ENCODE measurements at places on chromosomes 5 and 9.

GRCh38 chr5:68367287-68367686 lies 151.7 kb downstream of the PIK3R1 start:
- DNase-seq: no peak

DNA sequence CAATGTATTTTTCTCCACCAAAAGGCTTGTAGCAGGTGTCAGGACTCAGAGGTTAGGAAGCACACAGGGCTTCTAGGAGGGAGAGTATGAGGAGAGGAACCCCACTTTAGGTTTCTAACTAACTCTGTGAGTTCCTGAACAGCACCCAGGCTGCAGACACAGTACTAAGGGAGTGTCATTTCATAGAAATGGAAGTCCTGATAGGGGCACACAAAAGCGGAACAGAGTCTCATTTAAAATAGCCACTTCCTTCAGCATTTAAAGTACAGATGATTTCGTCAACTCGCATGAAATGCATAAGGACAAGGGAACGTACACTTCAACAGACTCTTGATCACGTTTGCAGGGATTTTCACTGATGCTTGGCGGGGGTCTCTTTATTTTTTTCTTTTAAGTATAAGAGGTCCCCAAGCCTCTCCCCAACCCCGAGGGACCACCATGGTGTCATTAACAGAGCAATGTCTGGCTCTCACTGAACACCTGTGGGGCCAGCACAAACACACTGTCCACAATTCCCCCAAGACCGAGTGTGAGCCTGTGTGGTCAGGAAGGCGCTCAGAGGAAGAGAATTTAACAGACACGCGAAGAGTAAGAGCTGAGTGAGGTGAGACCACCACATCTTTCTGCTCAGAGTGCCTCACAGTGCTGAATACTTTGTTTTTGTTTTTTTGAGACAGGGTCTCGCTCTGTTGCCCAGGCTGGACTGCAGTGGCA lies 82.3 kb downstream of the SECISBP2 start:
- no peak for DNase-seq

DNA sequence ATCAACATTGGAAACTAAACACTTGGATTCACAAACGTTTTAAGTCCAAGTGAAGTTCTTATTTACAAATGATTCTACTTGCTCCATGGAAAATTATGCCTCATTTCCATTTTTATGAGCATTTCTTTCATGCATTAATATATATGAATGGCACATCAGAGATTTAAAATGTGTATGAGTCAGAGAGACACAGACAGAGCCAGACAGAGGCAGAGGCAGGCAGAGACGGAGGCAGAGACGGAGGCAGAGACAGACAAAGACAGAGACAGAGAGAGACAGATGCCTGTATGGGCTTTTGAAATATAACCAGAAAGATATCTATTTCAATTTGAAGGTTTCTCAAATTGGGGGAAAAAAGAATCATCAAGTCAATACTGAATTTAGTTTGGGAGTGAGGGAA lies 649.0 kb downstream of the PTPRD start:
- peak; percentile 39 for DNase-seq

- DNase-seq: no peak
These were observed 77.0 kb upstream of the TBC1D2 start for GRCh38 chr9:98332405-98332831.

DNA sequence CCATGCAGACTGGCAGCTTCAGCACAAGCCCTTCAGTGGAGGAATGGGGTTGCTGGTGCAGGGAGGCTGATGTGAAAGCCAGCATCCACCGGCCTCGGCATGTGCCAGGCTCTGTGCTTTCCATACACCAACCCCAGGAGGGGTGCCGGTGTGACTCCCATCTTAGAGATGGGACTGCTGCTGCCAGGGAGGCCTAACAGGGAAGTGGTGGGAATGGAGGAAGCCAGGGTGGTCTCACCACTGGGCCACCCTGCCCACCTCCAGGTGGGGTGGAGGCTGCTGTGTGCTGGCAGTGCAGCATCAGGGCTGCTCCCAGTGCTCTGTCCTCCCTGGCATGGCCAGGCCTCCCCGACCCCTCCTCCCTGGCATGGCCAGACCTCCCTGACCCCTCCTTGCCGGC lies 32.8 kb upstream of the PITX1 start:
- DNase-seq: no peak

DNA sequence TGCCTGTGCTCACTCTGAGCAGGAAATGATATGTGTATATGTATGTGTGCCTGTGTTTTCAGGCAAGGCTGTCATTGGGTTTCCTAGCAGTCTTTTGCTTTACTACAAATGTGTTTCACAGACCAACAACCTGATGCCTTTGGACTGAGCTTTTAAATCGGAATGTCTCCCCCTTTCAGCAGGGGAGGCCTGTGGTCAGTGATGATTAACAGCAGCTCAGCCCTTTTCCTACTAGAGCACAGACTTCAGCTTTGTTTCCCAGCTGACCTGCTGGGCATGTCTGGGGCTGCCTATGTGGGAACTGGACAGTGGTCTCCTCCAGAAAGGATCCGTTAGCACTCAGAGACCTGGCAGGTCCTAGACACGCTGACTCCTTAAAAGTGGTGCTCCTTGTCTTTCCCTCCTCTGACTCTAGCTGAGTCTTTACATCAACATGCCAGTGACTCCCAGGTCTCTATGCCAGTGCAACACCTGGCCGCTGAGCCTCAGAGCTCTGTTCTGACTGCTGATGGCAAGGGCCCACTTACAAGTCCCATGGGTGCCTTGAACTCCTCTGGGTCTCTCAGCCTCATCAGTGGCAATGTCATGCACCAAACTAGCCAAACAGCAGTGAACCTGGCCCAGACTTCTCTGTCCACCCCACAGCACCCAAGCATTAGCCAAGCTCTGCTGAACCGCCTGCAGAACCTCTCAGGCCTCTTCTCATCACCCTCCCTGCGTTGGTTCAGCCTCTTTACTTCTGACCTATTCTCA lies 7.7 kb downstream of the MACROH2A1 start:
- peak; percentile 83 for DNase-seq

Data from fibroblast of skin of right biceps (primary cell).